Adipocyte (in vitro differentiated cells): ENCODE measurements at places on chromosomes 2 and 18.

- peak; percentile 68 for DNase-seq
Measured at GRCh38 chr2:224948859-224949258, 93.4 kb downstream of the DOCK10 start.

GRCh38 chr18:79942786-79943607, 8.5 kb downstream of the SLC66A2 start:
- no peak for DNase-seq

DNA sequence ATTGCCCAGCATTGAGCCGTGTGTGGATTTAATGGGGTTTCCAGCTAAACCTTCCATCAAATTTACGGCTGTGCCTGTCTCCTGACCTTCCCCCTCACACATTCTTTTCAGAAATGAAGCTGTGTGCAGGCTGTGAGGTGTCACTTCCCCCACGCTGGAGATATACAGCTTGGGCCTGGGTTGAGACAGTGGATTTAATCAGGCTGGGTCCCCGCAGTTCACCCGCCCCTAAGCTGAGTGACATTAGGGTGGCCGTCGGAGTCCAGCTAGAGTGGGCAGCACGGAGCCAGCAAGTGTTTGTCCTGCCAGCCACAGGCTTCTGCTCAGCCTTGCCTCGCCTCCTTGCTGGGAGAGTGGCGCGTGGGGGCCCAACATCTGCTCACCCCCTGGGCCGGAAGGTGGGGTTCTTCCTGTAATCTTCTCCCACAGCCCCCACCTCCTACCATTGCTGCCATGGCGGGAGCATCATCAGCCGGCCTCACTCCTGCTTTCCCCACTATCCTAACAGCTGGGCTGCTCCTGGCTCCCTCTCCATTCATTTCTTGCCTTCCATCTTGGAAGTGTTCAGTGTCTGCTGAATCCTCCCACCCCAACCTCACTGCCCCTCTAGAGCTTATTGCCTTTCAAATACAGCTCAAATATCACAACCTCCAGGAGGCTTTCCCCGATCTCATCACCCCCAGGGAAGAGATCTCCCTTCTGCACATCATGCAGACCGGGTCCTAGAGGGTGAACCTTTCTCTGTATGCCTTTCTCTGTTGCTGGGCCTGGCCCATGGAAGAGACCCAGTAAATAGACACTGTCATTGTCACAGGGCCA, 149.0 kb downstream of the GLI2 start:
- DNase-seq, result no peak

- DNase-seq, result no peak
Measured at GRCh38 chr18:6891788-6892187, 162.3 kb downstream of the ARHGAP28 start.

DNA sequence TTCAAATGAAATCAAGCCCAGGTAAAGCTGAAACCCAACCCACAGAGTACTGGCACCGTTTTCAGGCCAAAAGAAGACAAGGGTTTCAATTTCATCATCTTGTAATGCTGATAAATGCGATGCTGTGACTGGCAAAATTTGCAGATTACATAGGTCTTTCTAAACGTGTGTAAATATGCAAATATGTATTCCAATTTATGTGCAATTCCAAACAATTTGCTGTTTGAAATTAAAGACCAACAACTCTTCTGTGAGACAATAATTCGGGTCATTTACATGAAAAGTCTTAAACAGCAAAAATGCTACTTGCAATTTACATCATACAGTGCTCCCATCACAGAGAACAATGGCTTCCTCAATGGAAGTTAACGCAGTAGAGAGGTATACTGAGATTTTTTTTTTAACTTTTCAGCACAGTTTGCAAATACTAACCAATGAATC, 2.8 kb upstream of the ZNF532 start:
- DNase-seq, result peak; percentile 15

- DNase-seq, result no peak
Measured at GRCh38 chr18:6807515-6808257, 78.2 kb downstream of the ARHGAP28 start.

DNA sequence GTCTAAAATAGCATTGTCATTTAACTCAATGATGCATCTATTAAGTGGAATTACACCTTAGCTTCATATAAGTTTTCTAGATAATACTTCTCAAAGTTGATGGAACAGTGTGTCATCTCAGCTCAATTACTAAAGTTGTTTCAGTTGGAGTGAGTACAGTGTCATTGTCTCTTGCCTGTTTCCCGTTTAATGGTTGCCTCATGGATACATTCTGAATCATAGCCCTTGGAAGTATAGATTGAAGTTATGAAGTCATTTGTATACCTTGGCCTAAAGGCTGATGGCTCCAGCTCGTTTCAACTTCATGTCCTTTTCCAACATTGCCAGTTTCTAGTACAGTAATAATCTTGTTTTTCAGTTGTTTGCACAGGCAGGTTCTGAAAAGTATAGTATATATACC, 130.5 kb upstream of the NOSTRIN start:
- peak; percentile 29 for DNase-seq

GRCh38 chr2:24237313-24237712, 62.5 kb downstream of the FAM228A start:
- no peak for DNase-seq

- DNase-seq, result no peak
Measured at GRCh38 chr2:33477473-33478468, 1.3 kb downstream of the RASGRP3 start.

- DNase-seq, result peak; percentile 4
Measured at GRCh38 chr2:157751462-157752058, 122.9 kb upstream of the ACVR1C start.

GRCh38 chr18:10424585-10425307, 29.7 kb upstream of the APCDD1 start:
- DNase-seq, result peak; percentile 72

DNA sequence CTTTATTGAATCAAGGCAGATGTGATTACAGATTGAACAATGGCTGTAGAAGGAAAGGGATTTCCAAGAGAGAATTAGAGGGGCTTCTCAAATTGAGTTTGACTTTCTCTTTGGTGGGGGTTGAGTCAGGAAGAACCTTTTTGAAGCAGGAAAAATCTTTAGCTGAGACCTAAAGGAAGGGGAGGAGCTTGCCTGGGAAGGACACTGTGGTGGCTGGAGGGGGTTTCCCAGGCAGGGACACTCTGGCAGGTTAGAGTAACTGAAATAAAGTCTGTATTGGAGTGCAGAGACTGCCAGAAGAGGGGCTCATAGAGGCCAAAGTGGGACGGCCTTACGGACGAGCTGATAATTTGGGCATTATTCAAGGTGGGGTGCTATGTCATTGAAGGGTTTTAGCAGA, 69.3 kb downstream of the NEDD4L start:
- DNase-seq, result no peak

DNA sequence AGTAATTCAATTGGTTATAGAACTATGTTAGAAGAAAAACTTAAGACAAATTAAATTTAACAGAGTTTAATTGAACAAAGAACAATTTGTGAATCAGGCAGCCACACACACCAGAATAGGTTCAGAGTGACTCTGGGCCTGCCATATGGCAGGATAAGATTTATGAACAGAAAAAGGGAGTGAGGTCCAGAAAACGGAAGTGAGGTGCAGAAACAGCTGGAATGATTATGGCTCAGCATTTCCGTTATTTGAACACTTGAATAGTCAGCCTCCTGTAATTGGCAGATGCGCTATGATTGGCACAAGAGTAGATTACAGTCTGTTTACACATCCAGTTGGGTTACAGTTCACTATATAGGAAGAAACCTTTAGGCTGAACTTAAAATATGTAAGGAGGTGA, 99.0 kb downstream of the MBD2 start:
- DNase-seq, result no peak

DNA sequence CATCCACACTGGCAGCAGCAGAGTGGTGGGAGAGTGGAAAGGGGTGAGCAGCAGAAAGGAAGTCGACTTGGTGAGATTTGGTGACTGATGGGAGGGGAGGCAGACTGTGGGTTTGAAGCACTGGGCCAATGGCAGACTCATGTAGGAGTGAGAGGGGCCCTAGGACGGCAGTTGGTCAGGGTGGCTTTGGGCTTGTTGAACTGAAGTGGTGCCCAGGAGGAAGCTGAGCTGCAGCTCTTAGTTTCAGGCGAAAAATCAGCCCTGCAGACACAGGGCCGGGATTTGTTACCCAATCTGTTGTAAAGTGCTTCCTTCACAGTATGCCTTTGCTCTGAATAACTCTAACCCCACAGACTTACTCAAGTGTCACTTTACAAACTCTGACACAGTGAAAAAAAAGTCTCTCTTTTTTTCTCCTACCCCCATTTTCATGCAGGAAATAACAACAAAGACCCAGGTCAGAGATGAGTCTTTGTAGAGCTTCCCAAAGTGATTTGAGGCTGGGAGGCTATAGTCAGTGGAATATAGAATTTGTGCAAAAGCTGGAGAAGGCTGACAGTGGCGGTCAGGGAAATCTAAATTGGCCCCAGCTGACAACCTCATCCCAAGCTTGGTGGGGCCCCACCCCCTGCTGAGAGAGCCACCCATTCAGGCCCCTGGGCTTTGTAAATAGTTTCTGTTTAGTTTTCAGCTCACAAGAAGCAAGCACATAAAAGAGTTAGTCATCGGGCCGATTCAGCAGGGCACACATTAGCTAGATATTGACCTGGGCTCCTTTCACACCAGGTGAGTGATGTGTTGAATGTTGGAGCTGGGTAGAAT, 226.9 kb downstream of the VAPA start:
- peak; percentile 69 for DNase-seq

GRCh38 chr2:182148344-182148743, 162.7 kb downstream of the PPP1R1C start:
- no peak for DNase-seq

GRCh38 chr2:6667326-6667725, 198.4 kb downstream of the CMPK2 start:
- DNase-seq, result no peak

- DNase-seq, result no peak
Measured at GRCh38 chr18:26057344-26057773, 33.1 kb downstream of the SS18 start.

DNA sequence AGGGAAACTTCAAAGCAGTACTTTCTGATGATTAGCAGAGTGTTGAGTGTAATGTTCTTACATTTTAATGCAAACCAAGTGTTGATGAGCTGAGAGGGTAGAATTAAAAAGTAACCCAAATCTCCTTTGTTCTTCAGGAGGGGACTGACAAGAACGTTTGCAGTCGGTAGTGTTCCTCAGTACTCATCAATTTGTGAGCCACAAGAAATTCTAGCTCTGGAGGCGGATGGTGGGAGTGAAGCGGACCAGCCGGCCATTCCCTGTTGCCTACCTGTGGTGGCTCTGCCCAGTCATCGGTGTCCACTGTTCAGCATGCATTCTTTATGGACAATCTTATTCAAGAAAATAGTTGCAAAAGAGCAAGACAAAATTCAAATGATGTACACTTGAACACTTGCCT, 438.6 kb upstream of the POU3F3 start:
- DNase-seq, result no peak

- no peak for DNase-seq
Measured at GRCh38 chr2:169173876-169174275, 104.5 kb downstream of the DHRS9 start.

DNA sequence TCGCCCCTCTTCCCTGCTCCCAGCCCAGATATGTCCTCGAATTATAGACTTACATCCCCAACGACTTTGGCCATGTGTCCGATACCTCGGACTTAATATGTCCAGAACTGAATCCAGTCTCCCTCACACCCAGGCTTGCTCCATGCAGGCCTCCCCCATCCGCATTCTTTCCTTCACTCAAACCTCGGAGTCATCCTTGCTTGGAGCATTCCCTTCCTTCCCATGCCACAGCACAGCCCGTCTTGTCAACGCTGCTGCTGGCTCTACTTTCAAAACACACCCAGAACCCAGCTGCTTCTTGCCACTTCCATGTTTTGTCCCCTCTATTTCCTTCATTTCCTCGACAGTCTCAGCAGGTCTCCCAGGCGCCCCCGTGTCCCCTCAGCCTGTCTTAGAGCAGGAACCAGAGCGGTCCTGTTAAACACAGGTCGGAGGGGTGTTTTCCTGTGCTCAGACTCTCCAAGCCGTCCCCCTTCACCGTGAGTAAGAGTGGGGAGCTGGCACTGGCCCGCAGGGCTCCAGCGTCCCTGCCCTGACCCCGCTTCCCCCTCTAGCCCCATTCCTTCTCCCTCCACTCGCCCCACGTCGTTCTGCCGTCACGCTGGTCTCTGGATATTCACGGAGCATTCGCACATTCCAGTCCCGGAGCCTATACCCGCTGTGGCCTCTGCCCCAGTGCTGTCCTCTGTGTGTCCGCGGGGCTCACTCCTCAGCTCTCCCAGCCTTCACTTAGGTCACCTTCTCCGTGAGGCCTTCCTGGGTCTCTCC, 54.4 kb downstream of the VAPA start:
- no peak for DNase-seq

DNA sequence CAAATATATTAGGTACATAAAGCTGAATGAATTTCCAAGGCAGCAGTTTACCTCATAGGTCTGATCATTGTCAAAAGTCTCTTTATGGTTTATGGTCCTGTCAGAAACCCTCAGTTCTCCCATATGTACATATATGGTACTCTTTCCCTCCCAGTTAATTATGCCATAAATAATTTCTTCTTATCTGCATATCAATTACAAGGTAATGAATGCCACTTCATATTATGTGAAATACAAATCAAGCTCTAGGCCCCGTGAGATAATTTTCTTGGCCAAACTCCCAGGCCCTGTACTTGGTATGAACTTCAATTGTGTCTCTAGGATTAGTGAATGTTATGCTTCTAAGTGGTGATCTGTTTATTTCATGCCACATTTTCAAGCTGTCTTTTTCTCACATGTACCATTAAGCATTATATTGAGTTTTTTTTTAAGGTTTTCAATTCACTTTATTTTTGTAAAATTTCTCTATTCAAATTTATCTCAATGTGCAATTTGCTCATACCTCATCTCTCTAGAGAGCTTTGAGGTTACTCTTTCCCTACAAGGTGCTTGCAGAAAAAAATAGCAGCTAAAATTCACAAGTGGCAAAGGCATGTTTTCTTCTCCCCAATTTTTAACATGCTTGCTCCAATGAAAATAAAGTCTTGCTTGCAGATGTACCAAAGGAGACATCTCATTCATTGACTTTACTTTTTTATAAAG, 430.6 kb upstream of the VRK2 start:
- no peak for DNase-seq

DNA sequence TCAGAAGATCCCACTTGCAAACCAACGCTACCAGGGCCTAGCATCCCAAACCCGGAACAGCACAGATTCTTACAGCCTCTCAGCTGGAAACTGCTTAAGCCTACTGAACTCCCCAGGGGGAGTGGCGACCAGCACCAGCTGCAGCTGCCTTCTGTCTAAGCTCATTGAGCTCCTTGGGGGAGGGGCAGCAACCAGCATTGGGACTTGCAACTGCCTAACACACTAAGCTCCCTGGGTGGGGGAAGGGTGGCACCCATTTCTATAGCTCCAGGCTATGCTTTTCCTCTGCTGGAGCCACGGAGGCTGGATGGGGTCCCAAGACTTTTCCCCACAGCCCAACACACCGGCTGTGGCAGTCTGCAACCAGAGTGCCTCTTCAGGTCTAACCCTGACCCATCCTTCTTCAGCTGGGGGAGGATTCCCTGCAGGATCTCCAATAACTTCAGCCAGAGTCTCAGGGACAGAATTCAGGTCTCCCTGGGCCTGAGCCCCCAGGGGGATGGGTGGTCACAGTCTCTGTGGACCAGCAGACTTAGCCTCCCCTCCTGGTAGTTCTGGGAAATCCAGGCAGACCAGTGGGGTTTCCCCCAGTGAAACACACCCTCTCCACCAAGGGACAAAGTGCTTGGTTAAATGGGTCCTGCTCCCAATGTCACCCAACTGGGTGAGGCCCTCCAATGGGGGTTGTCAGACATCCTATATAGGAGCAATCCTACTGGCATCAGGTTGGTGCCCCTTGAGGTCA, 45.9 kb upstream of the ITGA4 start:
- DNase-seq, result no peak
